NCI-H2081 (cell line): ENCODE measurements at places on chromosomes 5 and 9.

GRCh38 chr5:142428773-142429473 lies 104.1 kb upstream of the SPRY4 start:
- DNase-seq, result no peak

DNA sequence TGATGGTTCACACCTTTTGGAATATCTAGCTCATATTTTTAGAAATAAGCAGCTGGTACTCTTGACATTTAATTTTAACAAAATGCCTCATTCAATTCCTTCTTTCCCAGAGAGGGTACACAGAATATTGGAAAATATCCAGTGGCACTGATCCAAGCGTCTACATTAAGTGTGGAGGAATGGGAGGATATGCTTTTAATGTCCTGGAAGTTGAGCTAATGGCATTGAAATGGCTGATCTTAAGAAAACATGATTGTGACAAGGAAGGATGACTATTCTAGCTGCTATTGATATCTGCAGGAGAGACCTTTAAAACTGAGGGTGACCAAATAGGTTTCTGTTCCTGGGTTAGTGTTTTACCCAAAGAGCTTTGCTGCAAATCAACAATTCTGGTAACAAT lies 30.0 kb downstream of the ZNF366 start:
- no peak for DNase-seq

DNA sequence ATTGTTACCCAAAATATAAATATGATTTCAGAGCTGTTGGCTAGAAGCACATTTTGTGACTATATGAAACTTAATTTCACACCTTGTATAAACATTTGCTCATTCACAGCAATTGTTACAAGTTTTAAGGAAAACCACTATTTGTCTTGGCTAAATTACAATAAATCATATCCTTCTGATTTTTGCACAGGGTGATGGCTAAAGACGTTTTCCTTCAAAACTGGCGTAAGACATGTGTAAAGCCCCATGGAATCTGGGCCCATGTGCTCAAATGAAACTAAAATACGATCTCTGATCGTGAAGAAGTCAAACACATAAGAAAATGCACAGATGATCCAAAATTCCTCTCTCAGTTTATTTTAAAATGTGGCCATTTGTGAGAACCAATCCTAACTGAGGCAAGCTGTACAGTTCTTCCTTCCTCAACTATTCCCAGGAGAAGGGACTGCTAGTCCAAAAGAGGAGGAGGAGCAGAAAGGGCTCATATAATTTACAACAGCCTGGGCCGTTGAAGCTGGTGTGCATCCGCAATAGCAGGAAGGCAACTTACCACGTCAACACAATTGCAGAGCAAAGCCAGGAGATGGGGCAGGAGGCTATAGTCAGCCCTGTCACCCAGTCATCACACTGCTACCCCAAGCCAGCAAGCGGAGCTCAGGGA lies 98.4 kb downstream of the MED27 start:
- no peak for DNase-seq

DNA sequence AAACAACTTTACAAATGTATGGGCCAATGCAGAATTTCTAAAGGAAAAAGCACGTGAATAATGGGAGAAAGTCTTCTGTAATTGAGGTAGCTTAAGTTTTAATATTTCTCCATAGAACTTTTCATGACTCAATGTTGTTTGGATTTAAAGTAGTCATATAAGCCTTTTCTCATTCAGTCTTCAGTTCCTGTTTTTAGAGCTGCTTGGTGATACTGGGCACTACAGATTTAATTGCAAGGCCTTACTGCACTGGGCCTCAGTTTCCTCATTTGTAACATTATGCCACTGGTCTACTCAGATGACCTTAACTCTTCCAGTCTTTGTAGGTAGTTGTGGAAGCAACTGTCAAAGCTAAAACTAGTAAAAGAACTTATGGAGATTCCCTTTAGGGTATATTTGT lies 60.4 kb downstream of the WDR41 start:
- no peak for DNase-seq

DNA sequence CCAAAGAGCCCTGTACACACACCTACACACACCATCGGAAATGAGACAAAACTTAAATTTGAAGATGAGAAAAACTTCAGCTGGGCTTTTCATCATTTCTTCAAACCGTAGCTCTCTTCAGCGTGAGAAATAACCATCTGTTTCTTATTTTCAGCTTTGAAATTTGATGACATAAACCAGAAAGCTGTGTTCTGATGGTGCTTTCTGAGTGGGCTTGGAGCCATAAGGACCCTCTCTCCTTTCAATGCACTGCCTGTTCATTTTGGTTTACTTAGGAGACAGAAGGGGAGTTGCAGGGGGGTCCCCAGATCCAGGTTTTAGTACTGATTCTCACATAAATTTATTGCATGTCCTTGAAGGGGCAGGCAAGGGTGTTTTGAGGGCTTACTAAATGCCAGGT lies 9.5 kb downstream of the FBXO10 start:
- DNase-seq, result no peak

- no peak for DNase-seq
These were observed 53.4 kb downstream of the CYSTM1 start for GRCh38 chr5:140228364-140228837.

GRCh38 chr5:181236954-181237641 lies 6.6 kb downstream of the RACK1 start:
- no peak for DNase-seq

- no peak for DNase-seq
These were observed 51.7 kb downstream of the NUP155 start for GRCh38 chr5:37319037-37319782.

GRCh38 chr9:133691626-133692363 lies 46.4 kb downstream of the SARDH start:
- DNase-seq, result no peak

DNA sequence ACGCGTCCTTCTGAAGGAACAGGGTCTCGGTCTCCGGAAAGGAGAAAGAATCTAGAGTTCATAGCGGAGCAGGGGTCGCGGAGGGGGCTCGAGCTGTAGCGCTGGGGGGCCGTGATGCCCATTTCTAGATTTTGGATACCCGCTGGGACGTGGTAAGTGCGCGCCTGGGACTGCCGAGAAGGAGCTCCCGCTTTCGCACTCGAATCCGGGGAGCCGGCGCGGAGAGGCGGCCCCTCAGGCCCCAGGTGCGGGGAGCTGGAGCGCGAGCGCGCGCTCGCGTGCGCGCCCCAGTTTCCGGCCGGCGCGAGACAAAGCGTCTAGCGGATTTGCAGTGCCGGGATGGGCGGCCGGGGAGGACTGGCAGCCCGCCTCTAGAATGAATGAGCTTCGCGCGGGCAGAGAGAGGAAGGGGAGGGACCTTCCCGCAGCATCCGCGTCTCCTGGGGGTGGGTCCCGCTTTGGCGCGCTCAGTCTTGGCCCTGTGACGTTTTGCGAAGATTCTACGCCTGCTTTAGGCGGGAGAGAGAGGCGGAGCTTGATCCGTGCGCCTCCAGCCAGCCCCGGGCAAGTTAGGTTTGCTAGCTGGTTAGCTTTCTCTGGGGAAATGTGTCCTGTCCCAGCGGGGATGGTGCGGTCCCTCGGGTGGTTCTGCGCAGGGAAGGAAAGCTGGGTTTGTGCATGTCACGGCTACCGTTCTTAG lies 1.2 kb downstream of the LMNB1 start:
- peak; percentile 92 for DNase-seq

GRCh38 chr9:137306066-137306849 lies 4.2 kb upstream of the NRARP start:
- DNase-seq, result no peak

GRCh38 chr5:35098214-35098613 lies 50.5 kb upstream of the AGXT2 start:
- no peak for DNase-seq

- DNase-seq, result no peak
These were observed 738.2 kb downstream of the BRINP1 start for GRCh38 chr9:118630931-118631595.

GRCh38 chr5:132674671-132675506 lies 1.1 kb downstream of the IL4 start:
- DNase-seq, result no peak
